Epithelial cell of prostate (primary cell): ENCODE measurements at places on chromosomes 13 and 19.
A peak's percentile ranks its signal among the peaks of the same experiment; 100 is the strongest.

- no peak for DNase-seq
Observed at GRCh38 chr19:13102666-13103580, at the start of gene LYL1. LYL1 (minus strand) TSS chr19:13102858; CDS start chr19:13101171, 1,687 bp downstream.

GRCh38 chr13:83657281-83657680, 225.0 kb downstream of the SLITRK1 start:
- DNase-seq: no peak

DNA sequence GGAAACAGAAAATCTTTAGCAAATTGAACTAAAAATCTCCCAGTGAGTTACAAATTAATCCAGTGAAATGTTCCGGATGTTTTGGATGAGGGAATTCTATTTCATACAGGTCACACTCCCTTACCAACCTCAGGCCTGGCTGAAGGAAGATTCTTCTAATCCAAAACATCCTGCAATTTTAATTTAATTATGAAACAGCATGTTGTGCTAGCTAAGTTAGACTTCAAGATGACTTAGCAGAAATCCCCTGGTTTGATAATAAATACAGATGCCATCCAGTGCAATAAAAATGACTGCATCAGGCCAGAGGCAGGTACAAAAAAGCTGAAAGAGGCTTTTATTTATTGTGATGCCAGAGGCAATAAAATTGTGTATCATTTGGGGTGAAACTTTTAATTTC, 96.7 kb upstream of the CLDN10 start:
- DNase-seq: no peak

DNA sequence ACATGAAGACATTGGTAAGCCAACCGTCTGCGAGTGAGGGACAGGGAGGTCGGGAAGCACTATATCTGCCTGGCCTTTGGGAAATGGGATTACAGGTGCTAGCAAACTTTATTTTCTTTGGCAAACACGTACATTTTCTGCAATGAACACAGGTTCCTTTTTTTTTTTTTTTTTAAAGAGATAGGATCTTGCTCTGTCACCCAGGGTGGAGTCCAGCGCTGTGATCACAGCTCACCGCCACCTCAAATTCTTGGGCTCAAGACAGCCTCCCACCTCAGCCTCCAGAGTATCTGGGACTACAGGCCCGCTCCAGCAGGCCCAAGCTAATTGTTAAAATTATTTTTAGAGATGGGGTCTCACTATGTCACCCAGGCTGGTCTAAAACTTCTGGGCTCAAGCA, 24.2 kb downstream of the ELAVL1 start:
- no peak for DNase-seq

- no peak for DNase-seq
Observed at GRCh38 chr13:67277581-67277980, 47.4 kb upstream of the PCDH9 start.

- DNase-seq: no peak
Observed at GRCh38 chr13:24361113-24361512, 51.7 kb downstream of the C1QTNF9 start.

DNA sequence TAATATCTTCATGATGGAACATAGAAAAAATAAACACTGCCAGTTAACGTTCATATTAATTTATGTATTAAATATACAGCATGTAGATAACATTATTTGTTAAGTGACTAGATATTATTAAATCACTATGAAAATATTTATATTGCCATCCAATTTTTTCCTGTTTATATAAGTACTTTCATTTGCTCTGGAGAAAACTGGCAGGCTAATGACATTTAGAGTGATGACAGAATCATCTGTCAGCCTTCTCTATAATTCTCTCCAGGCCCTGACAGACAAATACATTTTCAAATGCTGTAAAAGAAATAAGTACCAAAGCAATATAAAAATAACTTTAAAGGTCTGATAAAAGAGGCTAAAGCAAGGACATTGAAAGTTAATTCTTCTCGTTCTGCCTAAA, 2556.7 kb upstream of the PCDH20 start:
- DNase-seq: no peak

- DNase-seq: peak; percentile 60
Observed at GRCh38 chr13:90867336-90867683, 480.2 kb upstream of the MIR17HG start.

DNA sequence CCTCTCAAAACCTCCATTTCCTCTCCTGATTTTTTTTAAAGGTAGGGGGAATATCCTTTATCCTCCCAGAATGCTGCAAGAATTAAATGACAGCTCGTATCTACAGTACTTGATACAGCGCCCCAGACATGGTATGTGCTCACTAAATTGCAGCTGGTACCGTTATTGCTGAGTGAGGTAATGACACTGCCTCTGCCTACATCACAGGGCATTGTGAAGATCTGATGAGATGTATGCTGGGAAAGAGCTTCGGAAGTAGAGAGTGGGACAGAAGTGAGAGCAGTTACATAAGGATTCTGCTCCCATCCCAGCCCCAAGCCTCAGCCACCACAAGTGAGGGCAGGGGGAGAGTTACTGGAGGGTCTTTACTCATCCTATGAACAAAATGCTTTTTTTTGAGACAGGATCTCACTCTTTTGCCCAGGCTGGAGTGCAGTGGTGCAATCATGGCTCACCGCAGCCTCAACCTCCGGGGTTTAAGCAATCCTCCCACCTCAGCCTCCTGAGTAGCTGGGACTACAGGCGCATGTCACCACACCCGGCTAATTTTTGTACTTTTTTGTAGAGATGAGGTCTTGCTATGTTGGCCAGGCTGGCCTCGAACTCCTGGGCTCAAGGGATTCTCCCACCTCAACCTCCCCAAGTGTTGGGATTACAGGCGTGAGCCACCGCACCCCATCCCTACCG, 1.7 kb upstream of the FKRP start:
- DNase-seq: no peak

- DNase-seq: no peak
Observed at GRCh38 chr13:75160984-75161383, 321.0 kb downstream of the TBC1D4 start.

DNA sequence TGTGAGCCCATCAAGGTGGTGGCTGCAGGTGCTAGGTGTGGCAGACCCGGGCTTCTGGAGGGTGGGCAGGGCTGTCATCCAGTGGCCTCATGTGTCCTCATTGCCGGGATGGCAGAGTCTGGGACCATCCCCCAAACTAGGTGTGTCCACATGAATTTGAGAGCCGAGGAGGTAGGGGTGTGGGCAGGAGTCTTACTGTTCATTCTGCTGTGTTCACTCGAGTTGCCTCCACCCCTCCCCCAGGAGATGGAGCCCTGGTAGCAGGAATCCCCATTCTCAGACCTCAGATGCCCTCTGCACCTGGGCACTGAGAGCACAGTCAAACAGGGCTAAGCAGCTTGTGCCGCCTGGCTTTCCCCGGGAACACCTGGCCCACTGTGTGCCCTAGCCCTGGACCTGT, 22.4 kb downstream of the NAXD start:
- no peak for DNase-seq

GRCh38 chr19:10471909-10472308, 31.2 kb downstream of the KEAP1 start:
- DNase-seq: peak; percentile 8

- no peak for DNase-seq
Observed at GRCh38 chr19:38908911-38909310, 3.1 kb downstream of the CCER2 start.

DNA sequence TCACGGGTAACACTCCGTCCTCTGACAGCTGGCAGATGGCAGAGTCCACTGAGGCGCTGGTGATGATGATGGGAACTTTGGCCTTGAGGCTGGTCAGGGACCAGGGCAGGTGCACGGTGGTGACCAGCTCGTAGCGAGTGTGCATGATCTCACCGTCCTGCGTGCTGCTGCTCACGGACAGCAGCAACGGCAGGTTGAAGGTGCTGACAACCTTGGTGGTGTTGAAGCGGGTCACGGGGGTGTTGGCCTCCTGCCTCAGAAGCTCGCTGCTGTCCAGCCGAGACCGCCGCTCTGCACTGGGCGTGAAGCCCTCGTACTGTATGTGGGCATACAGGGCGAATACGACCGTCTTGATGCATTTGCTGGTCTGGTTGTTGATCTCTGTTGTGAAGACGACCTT, 11.6 kb downstream of the ARRDC5 start:
- no peak for DNase-seq

DNA sequence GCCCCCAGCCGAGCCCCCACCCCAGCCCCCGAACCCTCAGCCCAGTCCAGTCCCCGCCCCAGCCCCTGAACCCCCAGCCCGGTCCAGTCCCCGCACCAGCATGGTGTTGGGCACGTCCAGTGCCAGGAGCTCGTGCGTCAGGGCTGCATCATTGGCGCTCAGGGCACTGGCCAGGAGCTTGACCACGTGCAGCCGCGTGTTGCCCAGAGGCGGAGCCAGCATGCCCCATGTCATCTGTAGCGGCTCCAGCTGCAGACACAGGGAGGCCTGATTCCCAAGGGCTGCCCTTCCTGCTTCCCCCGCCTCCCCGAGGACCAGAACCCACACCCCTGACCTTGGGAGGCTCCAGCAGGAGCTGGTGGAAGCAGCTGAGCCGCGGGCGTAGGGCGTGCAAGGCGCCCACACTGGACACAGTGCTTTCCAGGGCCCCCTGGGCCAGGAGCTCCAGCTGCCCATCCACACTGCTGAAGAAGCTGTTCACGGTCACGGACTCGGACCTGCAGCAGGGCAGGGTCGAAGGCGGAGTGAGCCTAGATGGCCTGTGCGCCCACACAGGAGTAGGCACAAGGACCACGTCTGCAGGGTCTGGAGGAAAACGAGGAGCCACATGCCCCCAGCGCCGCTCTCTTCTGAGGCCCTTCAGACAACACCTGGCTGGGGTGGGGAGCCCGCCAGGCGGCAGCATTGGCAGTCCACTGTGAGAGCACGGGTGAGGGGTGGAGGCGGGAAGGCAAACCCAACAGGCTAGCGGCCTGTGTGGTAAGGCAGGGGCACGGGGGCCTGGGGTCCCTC, 12.8 kb upstream of the TMEM86B start:
- no peak for DNase-seq

- DNase-seq: no peak
Observed at GRCh38 chr13:77398825-77399620, 72.1 kb upstream of the MYCBP2 start.
